ENCODE measurements at places on chromosomes 4 and X. TPM values are rescaled to one million over a fixed set of nuclear protein-coding genes. Genes with fewer than 3 reads are reported as not detected.

Gene DMRTC1
- not detected for total RNA-seq

Gene MAD2L1
- total RNA-seq = 6.0 TPM

Gene GYPE
- not detected for total RNA-seq

Gene CAPN6
- total RNA-seq = not detected

Gene SPANXA2
- total RNA-seq = not detected

Gene APLN
- total RNA-seq = 3.4 TPM

Gene MAGEA9B
- total RNA-seq = not detected

Gene YY2
- total RNA-seq = 1.1 TPM

Gene PABPC5
- total RNA-seq = 1.7 TPM

Gene SLC6A14
- not detected for total RNA-seq

Gene TMA16
- total RNA-seq = 15.9 TPM

Gene VGLL1
- not detected for total RNA-seq

Gene MND1
- total RNA-seq = 0.87 TPM

Gene IBSP
- total RNA-seq = not detected

Gene KLF8
- total RNA-seq = 0.26 TPM

Gene ANOS1
- under 0.01 TPM for total RNA-seq

Gene DCHS2
- 0.26 TPM for total RNA-seq

Gene FAT1
- 1.6 TPM for total RNA-seq

Gene CT47C1
- total RNA-seq = not detected

Gene NCBP2L
- total RNA-seq = not detected

Gene GLRA3
- total RNA-seq = not detected

Gene DMP1
- not detected for total RNA-seq

All from dermis lymphatic vessel endothelial cell (primary cell).